ENCODE measurements at places on chromosomes 7 and 10.

- DNase-seq: no peak
Observed at GRCh38 chr7:31735991-31736982, 49.3 kb downstream of the PPP1R17 start.

DNA sequence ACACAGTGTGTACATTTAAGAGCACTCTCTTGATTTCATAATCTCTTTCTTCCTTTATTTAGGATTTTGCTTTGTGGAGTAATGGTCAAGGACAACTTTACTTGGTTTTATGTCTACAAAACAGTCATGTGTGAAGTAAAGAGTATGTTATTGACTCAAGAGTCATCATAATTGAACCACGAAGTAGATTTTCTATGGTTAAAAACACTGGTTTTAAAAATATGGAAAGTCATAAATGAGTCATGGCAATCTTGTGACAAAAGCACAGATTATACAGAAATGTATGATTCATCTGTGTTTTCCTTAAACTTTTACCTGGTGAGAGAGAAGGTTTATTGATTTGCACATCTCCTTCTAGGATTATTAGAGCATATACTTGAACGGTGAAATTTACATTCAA, 969.7 kb downstream of the GATA3 start:
- no peak for DNase-seq

- DNase-seq: no peak
Observed at GRCh38 chr7:11331128-11332102, 357.7 kb downstream of the PHF14 start.

- DNase-seq: no peak
Observed at GRCh38 chr7:142709921-142710320, 39.4 kb upstream of the PRSS1 start.

- DNase-seq: no peak
Observed at GRCh38 chr7:93949423-93949822, 27.9 kb downstream of the GNG11 start.

- DNase-seq: no peak
Observed at GRCh38 chr7:55185941-55186609, 167.3 kb downstream of the EGFR start.
